NCI-H2081 (cell line): ENCODE measurements at places on chromosomes 2 and 18.

GRCh38 chr2:101364878-101365277 lies 22.4 kb downstream of the CREG2 start:
- DNase-seq = no peak

GRCh38 chr18:13280070-13280795 lies 61.7 kb downstream of the LDLRAD4 start:
- DNase-seq = no peak

GRCh38 chr2:65393743-65394422 lies 38.5 kb downstream of the SPRED2 start:
- no peak for DNase-seq

DNA sequence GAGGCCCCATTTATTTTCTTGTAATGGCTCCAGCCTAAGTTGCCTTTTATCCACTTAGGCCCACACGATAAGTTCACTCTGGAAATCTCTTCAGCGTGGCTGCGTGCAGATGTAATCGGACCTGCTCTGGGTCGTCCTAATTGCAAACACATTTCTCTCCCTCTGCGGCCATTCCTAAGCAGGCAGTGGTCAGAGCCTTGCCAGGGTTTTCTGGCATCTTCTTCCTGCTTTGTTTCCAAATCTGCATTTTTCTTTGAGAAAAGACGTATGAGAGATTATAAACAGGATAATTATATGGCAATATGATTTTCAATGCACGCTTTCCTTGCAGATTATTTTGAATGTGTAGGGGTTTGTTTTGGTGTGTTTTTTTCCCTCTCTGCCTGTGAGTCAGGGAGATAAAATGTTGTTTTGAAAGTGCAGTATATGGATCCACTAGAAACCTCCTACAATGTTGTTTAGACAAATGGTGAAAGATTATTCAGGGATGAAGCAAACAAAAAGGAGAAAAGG lies 239.4 kb upstream of the TANK start:
- no peak for DNase-seq

DNA sequence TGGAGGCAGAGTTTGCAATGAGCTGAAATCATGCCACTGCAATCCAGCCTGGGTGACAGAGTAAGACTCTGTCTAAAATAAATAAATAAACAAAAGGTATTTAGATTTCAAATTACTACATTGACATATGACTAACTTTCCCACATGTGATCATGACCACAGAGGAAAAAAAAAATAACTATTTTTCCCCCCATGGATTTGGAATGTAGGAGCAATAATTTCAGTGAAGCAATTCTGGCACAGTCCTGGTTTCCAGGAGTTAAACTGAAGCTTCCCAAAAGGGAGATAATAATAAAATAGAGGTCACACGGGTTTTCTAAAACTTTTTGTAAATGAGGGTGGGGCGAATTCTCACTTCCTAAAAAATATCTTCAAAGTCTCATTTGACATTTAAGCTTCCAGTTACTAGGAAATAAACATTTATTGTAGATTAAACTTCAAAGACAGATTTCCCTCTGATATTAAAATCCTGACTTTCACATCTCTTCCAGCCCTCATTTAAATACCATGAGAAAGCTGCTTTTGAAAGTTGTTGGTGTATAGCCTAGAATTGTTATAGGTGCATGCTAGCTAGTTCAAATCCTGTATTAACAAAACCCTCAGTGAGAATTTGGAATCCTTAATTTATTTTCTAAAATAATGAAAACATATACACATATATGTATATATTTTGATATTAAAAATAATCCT lies 20.7 kb downstream of the SLC19A3 start:
- no peak for DNase-seq
